ENCODE measurements at places on chromosomes 7 and 10.

DNA sequence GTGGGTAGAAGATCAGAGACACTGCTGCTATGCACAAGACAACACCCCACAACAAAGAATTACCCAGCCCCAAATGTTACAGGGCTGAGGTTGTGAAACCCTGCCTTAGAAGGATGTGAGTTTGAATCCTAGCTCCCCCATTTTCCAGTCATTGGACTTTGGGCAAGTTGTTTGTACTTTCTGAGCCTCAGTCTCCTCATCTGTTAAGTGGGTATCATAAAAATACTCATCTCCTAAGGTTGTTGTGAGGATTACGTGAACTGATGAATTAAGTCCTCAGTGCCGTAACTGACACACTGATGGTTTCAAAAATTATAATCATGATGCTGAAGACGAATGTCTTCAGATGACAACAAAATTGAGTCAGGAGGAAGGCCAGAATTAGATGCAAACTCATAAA, 30.3 kb downstream of the RHOBTB1 start:
- DNase-seq: no peak

DNA sequence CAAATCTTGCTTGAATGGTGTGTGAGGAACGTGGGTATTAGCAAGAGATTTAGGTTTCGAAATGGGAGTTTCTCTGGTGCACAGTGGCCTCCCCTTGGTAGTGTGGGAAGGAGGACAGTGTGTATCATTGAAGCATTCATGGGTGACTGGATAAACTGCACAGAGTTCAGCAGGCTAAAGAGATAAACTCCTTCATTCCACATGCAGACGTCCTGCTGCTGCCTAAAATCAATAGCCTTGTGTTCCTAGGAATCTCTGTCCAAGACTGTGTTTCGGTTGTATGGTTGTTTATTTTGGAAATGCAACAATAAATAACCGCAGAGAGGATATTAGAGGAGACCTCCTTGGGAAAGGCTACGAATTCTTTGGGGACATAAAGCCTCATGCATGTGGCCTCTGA, 100.9 kb upstream of the FAM171A1 start:
- DNase-seq: no peak

DNA sequence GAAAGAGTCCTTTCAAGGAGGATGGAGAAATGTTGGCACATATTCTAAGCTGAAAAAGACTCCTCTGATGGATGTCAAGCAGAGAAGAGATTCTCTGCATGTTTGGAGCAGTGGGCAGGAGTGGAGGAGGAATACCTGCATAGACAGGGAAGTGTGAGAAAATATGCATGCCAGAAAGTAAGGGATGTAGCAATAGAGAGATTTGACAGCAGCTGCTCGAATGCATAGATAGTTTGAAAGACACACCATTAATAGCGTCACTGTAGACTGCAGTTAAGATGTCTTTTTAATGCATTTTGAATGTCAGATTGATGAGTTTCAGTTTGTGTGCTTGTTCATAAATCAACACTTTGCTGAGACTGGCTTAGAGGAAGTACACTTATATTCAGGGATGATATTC, 169.9 kb upstream of the POT1 start:
- no peak for DNase-seq

- no peak for DNase-seq
These were observed 20.0 kb downstream of the SORCS1 start for GRCh38 chr10:107144490-107144889.

All from foreskin melanocyte (primary cell).